ENCODE measurements at places on chromosomes 7 and 10.

GRCh38 chr10:20006169-20006870, 190.1 kb downstream of the PLXDC2 start:
- DNase-seq = no peak

GRCh38 chr10:62543571-62544355, 169.6 kb downstream of the ZNF365 start:
- DNase-seq = no peak

- DNase-seq = no peak
These were observed 5.0 kb downstream of the BCCIP start for GRCh38 chr10:125828311-125828710.

GRCh38 chr7:149662591-149663095, 110.7 kb downstream of the ZNF467 start:
- peak; percentile 42 for DNase-seq

DNA sequence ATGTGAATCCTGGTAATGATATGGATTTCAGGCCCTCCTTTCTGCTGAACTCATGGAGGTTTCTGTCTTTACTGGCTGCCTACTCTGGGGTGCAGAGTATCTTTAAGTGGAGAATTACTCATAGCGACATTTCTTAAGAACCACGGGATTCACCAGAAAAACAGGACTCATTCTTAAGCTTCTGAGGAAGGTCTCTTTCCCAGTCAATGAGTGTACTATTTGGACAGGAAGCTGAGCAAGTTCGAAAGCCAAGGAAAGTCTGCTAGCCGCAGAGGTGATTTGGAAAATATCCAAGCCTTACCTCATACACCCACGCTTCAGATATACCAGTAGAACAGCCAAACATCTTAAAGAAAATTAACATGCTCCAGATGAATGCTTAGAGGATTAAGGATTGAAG, 377.6 kb upstream of the MYO3A start:
- DNase-seq = no peak

DNA sequence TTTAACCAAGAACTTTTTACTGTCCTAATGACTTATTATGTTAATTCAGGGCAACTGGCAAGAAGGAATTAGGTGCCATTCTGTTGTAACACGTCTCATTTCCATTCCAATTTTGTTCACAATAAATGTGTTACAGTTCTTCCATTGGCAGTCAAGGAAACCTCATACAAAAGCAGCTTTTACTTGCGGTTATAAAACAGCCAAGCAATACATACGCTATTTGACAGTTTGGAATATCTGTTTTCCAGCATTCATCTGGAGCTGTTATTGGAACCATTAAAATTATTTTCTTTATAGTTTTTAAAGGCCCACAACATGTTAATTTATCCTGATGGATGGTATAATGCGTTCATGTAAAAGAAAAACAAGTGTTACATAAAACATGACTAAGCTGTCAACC, 33.3 kb downstream of the MTERF1 start:
- no peak for DNase-seq

DNA sequence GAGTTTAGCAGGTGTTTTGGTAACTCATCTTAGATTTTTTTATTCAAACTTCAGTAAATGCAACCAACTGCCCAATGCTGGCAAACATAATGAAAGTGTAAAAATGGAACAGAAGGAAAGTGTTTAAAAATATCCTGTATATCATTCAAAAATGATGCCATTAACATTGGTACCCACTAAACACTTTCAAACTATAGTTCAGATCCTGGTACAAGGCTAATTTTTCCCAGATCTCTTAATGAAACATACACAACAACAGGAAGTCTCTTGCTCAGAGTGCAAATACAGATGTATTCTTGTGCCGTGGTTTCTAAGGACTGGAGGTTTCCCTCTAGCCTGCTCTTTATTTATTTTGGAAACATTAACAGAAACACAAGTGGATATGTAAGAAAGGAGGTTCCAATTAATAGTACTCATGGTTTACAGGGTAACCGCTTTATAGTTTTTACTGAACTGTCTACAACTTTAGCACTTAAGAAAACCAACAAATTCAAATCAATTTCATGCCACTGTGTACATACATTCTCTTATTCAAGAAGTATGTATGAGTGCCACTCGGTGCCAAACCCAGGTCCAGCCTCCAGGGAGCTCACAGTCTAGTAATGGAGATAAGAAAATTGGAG, 176.0 kb upstream of the AKR1E2 start:
- no peak for DNase-seq

DNA sequence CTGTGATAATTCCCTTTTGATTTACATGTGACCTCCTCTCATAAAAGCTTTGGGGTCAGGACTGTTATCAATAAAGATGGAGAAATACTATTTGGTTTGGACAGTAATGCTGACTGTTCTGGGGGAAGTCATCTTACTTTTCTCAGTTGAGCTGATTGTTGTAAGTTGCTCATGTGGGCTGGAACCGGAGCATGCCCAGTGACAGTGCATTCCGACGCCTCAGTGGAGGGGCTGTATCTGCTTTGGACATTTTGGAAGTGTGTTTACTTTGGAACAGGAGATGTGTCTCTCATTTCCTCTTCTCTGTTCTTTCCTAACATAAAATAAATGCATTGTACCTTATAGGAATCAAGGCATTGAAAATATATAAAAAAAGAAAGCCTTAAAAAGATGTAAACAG, 30.1 kb downstream of the RBM33 start:
- DNase-seq = no peak

DNA sequence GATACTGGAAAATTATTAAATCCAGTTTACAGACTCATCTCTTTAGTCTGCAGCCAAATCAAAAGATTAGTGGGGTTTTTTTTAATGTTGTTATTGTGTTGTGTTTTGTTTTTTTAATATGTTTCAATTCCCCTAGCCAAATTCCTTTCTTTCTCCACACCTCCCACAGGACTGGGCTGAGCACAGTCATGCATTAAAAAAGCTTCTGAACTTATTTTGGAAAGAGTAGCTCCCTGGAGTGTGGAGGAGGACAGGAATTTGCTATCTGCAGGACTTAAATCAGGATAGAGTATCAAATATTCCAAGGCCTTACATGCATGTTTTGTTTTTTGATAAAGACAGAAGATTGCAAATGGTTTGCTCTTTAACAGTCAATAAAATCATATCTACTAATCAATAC, 90.7 kb downstream of the GNAI1 start:
- no peak for DNase-seq
